MG63 (cell line): ENCODE measurements at places on chromosomes 4 and X. TPM values are rescaled to one million over a fixed set of nuclear protein-coding genes. Genes with fewer than 3 reads are reported as not detected.

DNA sequence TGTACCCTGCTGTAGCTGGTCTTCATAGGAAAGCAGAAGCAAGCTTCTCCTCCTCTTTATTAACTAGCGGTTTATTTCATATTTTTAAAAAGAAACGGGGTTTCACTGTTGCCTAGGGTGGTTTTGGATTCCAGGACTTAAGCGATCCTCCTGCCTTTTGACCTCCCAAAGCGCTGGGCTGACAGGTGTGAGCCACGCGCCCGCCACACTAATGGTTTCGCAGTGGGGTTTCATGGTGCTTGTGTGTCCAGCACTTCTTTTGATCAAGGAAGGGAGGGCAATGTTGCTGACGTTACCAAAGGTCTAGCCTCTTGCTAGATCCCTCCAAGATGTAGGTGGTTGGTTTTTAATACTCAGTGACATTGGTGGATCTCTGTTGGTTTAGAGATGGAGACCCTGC lies 1.4 kb downstream of the MAEA start:
- DNase-seq, result no peak

DNA sequence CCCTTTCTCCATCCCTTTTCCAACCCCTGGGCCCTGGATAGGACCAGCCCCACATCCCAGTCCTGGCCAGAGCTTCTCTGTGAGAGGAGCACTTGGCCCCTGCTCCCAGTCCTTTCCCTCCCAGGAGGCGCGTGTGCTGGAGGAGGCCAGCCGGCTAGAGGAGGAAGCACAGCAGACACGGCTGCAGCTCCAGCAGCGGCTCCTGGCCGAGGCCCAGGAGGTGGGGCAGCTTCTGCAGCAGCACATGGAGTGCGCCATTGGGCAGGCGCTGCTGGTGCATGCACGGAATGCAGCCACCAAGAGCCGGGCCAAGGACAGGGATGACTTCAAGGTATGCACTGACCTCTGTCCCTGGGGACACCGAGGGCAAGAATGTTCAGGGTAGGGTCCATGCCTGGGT lies 87.5 kb downstream of the EVC start:
- DNase-seq, result no peak

DNA sequence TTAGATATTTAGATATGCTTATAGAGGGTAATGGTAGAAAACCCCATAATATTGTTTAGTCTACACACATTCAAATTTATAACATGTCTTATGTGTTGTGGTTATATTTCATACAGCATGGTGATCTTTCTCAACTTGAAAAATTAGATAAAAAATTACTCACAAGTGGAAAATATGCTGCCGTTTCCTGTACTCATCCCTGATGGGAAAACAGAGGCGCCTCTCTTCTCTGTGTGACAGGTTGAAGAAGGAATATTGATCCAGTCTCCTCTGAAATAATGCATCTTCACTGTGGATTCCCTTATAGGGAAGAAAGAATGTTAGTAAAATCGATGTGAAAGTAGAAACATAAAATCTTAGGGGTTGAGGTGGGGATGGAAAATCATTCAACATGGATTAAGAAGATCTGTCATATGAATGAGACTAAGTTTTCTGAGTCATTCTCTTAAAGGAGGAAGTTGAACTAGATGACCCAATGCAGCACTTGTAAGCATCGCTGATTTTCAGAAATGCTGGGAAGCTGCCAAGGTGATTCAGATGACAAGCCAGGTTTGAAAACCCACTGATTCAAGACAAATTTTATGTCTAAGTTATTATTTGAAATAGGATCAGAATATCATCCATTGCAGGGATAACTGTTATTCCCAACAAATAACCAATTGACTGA lies 70.7 kb downstream of the ANKRD50 start:
- DNase-seq, result peak; percentile 72

DNA sequence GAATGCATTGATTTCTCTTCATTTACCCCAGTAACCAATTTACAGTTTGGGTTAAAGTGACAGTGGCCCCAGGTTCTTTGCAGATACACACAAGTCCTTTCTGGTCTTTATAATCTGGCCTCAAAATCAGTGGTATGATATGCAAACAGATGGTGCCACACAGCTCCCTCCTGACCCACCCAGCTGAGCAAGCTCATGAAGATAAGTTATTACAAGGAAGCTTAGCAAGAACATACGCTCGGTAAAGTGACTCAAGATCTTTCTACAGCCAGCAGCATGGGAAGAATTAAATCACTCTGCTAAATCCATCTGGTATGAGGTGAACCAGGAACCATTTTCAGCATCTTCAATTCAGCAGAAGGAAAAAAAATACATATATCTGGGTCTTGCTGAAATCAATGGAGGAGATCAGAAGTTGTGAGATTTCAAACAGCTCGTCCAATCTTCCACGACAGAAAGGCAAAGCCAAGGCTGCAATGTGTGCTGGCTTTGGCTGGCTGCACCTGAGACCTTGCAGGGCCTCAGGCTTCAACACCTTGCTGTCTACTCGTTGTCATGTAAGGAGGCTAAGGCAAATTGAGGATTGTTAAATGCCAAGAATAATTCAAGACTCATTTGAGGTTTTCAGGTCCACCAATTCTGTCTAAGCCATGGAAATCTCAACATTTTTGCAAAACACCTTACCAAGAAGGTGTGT lies 28.2 kb downstream of the SEL1L3 start:
- no peak for DNase-seq

- peak; percentile 68 for DNase-seq
Measured at GRCh38 chr4:54227256-54228055, 1.6 kb upstream of the PDGFRA start.

DNA sequence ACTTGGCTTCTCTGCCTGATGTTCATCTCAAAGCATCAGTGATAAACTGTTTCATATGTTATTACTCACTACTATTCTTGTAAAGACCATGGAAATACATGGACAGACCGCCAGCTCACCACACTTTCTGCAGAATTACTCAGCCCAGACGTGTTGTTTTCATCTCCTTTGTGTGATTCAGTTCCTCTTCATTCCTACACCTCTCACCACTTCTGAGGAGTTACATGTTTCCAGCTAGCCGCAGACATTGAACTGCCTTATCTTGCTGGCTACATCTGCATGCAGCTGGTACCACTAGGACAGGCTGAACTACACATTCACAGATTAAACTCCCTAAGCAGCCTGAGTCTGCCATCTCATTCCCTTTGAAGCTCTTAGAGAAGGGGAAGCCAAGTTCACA lies 443.2 kb upstream of the FGF16 start:
- DNase-seq, result no peak

DNA sequence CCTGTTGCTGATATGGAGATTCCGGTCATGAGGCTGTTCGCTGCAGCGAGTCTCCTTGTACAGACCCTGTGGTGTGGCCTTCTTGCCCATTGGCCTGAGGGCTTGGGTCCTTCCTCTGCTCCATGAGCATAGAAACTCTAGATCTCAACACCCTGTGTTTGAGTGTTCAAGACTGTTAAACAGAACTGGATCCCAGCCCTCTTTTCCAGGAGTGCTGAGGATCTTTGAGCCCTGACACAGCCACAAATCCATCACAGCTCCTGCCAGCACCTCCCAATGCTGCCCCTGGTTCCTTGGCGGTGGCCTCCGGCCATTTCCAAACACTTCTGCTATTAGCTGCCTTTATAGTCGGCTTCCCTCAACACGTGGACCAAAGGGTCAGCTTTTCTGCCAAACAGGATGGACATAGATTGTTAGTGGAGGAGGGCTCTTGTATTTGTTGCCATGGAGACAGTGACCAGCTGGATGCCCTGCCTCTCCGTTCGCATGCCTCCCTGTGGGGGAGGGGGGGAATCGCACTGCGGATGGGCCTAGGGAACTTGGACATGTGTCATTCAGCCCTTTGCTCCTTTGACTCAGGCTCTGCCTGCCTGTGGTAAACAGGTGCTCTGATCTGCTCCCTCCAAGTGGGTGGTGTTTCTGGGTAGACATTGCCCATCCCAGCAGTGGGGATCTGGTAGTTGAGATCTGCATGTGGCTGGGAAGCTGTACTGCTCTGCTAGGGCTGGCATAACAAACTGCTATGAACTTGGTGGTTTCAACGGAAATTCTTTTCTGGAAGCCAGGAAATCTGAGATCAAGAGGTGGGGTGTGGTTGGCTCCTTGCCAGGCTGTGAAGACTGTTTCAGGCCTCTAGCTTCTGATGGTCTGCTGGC lies 6.9 kb upstream of the WDR1 start:
- DNase-seq, result no peak

- DNase-seq, result no peak
Measured at GRCh38 chrX:148577741-148578140, 77.3 kb downstream of the AFF2 start.

GRCh38 chrX:104112326-104112951 lies at the start of gene ZCCHC18:
Gene ZCCHC18, plus strand, starts transcription at chrX:104112523. Its CDS starts 1,589 bp downstream, at chrX:104114112.
- peak; percentile 48 for DNase-seq

DNA sequence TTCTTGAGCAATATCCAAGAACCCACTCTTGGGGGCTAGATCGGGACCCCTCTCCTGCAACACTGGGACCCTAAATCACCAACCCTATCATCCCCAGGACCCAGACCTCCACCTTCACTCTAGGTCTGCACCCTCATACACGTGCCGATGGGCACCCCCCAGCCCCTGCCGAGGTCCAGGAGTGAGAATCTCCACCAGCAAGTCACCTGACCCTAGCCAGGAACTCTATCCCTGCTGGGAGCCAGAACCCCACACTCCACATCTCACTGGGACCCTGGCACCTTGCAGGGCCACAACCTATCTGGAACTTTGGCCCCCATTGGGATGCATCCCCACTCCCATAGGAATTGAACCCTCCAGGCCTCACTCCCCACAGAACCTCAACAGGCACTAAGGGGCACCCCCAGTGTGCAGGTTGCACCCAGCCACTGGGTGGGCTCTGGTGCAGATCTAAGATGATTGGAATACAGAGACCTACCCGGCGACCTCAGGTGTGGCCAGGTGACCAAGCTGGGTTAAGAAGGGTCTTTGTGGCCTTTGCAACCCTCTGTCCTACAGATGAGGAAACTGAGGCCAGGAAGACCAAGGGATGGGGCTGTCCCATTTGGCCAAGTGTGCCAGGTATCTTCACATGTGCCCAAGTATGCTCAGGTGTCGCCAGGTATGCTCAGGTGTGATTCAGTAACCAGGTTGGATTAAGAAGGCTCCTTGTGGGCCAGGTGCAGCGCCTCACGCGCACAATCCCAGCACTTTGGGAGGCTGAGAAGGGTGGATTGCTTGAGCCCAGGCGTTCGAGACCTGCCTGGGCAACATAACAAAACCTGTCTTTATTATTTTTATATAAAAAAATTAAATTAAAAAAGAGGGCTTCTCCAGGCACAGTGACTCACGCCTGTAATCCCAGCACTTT lies 3.1 kb upstream of the DHRSX start:
- no peak for DNase-seq

- no peak for DNase-seq
Measured at GRCh38 chrX:57951666-57952319, 41.5 kb upstream of the ZXDA start.

DNA sequence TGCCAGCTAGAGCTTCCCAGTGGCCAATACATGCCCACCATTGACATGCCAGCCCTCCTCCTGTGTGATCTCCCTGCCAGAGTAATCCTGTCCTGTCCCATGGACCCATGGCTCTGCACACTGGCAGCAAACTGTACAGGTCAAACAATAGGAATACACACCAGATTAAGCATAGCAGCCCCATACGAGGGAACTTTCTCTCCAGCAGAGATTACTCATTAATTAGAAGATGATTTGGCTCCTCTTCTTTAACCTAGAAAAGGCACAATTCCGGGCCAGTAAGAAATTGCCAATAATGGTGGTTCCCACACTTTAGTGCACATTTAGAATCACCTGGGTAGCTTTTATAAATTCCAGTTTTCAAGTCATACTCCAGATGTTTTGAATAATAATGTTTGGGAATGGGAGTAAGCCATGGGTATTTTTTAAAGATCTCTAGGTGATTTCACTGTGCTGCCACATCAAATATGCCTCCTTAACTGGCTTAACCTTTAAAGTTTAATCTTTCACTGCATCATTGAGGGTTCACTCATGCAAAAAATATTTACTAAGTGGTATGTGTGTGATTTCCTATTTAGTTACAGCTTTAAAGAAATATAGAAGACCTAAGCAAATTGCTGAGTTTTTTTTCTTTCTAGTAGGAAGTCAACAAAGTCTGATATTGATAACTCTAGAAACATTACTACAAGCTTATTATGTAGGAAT lies 277.6 kb upstream of the NWD2 start:
- no peak for DNase-seq

The MGAT4D gene
- not detected in 2 replicates for total RNA-seq

The EXOC1L gene
- not detected in 2 replicates for total RNA-seq

The PLAC8 gene
- total RNA-seq, result not detected in 2 replicates

The SH2D1A gene
- not detected in 2 replicates for total RNA-seq
